Activated CD8-positive, alpha-beta T cell treated with anti-CD3 and anti-CD28 coated beads for 36 hours (primary cell): ENCODE measurements at places on chromosomes 2 and 18. TPM values are rescaled to one million over a fixed set of nuclear protein-coding genes. Genes with fewer than 3 reads are reported as not detected.

RAD51AP2 gene
- total RNA-seq: not detected

GAL3ST2 gene
- 0.95 TPM for total RNA-seq

SLC4A3 gene
- not detected for total RNA-seq

TEX261 gene
- 39.9 TPM for total RNA-seq

SLC23A3 gene
- total RNA-seq: 1.1 TPM

SCN7A gene
- not detected for total RNA-seq

GDF7 gene
- total RNA-seq: not detected

CETN1 gene
- total RNA-seq: not detected

PDCL3 gene
- total RNA-seq: 35.7 TPM

ZDBF2 gene
- 10.9 TPM for total RNA-seq

GPR35 gene
- 14.4 TPM for total RNA-seq

ATP8B1 gene
- total RNA-seq: 0.18 TPM

EIF2AK2 gene
- total RNA-seq: 49.3 TPM

MYO5B gene
- total RNA-seq: 0.09 TPM

SRSF7 gene
- 333 TPM for total RNA-seq

CTDP1 gene
- 54.9 TPM for total RNA-seq

SETBP1 gene
- total RNA-seq: 10.4 TPM

SERPINB12 gene
- not detected for total RNA-seq

HRH4 gene
- total RNA-seq: not detected

CD207 gene
- not detected for total RNA-seq

TXNDC2 gene
- total RNA-seq: not detected

SNRNP200 gene
- total RNA-seq: 175 TPM

HOXD13 gene
- total RNA-seq: not detected

TNFAIP6 gene
- total RNA-seq: not detected

MARCHF4 gene
- total RNA-seq: not detected

GRHL1 gene
- 0.20 TPM for total RNA-seq

M1AP gene
- total RNA-seq: not detected

ALPP gene
- not detected for total RNA-seq

TBC1D8 gene
- 3.2 TPM for total RNA-seq

LRRC30 gene
- not detected for total RNA-seq

REG3G gene
- not detected for total RNA-seq

MC4R gene
- not detected for total RNA-seq

VWA3B gene
- total RNA-seq: not detected

NFE2L2 gene
- 57.6 TPM for total RNA-seq

NYAP2 gene
- not detected for total RNA-seq

ID2 gene
- 85.7 TPM for total RNA-seq

CIB4 gene
- not detected for total RNA-seq

RUFY4 gene
- total RNA-seq: 0.76 TPM

SULT1C4 gene
- not detected for total RNA-seq

TM4SF20 gene
- not detected for total RNA-seq

RAB17 gene
- total RNA-seq: 0.14 TPM

FBXO15 gene
- total RNA-seq: 2.1 TPM
